ENCODE measurements at places on chromosomes 6 and 20.

GRCh38 chr6:130396722-130397121, 30.9 kb downstream of the TMEM200A start:
- no peak for DNase-seq

DNA sequence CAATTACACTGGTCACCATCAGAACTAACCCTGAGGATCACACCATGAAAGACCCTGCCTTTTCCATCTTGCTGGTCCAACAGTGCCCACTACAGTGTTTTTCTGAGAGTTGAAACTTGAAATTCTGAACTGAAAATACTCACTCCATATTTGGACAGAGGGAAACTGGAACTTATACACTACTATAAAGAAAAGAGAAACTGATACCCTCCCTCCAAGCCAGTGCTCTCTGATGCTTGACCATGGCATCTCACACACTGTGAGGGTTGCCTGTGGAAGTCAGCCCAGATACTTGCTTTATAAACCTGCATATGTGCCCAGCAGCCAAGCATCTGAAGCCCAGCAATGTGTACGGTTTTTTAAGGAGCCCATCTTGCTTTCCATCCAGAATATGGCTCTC, 108.7 kb downstream of the FOXA2 start:
- no peak for DNase-seq

GRCh38 chr6:30152910-30153610, 8.0 kb downstream of the TRIM10 start:
- DNase-seq: no peak

- DNase-seq: no peak
These were observed 105.8 kb downstream of the CD109 start for GRCh38 chr6:73801652-73802268.

DNA sequence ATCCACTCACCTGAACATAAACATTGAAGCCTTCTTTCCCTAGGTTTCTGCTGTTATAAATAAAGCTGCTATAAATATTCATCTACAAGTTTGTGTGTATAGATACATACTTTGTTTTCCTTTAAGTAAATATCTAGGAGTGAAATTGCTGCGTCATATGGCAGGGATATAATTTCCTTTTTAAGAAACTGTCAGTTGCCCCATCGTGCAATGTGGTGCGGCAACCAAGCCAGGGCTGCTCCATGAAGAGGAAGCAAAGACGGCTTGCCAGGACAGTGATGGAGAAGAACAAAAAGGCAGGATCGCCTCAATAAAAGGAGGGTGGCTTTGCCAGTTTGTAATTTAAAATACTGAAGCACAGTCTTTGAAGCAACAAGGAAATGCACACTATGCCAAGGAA, 36.6 kb downstream of the CITED2 start:
- no peak for DNase-seq

DNA sequence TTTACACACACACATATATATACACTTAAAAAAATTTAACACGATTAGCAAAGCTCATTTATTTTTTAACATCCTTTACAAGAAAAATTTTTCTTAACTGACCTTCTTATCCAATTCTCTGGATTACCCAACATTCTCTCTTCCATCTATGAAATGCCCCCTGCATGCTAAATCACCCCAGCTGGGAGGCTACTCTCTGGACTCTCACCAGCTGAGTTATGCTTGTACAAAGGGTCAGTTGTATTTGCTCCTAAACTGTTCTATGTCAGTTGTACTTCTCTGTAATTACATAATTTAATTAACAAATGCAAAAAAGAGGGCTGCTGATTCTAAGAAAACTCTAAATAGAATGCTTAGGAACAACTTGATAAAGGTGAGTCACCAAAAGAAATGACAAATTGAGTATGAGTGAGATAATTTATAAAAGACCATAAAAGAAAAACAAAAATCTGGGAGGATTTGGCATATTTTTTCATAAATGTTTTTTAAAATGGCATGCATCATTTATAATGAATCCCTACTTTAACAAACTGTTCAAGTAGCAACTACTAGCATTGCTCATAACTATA, 120.5 kb downstream of the KIF13A start:
- no peak for DNase-seq

GRCh38 chr6:106536851-106537250, 92.4 kb downstream of the RTN4IP1 start:
- no peak for DNase-seq

- no peak for DNase-seq
These were observed 700.6 kb downstream of the HACE1 start for GRCh38 chr6:104159045-104159618.

DNA sequence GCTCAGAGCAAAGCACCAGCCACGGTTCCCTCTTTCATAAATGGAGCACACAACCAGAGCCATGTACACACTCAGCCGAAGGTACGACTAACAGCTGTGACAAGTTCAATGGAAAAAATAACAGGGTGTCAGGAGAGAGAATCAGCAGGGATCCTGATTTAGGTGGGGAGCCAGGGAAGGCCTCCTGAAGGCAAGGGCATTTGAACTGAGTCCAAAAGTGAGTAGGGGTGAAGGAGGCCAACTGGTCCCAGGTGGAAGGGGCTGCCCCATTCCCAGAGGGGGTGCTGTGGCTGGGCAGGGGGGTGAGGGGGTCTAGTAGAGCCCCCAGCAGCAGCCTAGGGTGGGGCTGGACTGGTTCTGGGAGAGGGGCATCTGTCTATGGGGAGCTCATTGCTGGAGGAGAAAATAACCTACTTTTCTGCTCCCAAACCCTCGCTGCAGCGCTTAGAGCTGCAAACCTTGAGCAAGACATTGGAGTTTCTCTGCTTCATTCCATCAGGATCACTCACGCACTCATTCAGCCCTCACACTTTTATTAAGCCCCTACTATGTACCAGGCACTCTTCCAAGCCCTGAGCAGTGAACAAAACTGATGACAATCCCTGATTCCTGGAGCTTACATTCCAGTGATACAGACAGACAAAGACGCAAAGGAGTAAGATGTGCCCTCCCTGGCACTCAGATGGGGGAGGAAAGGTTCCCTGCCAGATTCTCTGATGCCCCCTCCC, 113.5 kb downstream of the TOX2 start:
- DNase-seq: no peak

- no peak for DNase-seq
These were observed 28.7 kb downstream of the TXNDC5 start for GRCh38 chr6:7881765-7882500.

- DNase-seq: no peak
These were observed 251.0 kb downstream of the UST start for GRCh38 chr6:148997865-148998264.

- DNase-seq: no peak
These were observed 27.0 kb upstream of the ETV7 start for GRCh38 chr6:36414481-36414880.

Data from tibial artery (tissue), 4 donors.